ENCODE measurements at places on chromosomes 12 and 14. TPM values are rescaled to one million over a fixed set of nuclear protein-coding genes. Genes with fewer than 3 reads are reported as not detected.

The TRIM9 gene
- total RNA-seq, result 5.4 TPM

The KRT77 gene
- total RNA-seq, result not detected

The PKP2 gene
- total RNA-seq, result 25.9 TPM

The ATF1 gene
- total RNA-seq, result 44.2 TPM

The ACSM4 gene
- not detected for total RNA-seq

The RPL41 gene
- total RNA-seq, result 2,818 TPM

The DLGAP5 gene
- total RNA-seq, result 0.31 TPM

Data from sciatic nerve (tissue), 2 donors.